ENCODE measurements at places on chromosomes 2 and 18.
A peak's percentile ranks its signal among the peaks of the same experiment; 100 is the strongest.

- no peak for DNase-seq
Observed at GRCh38 chr18:74453016-74453566, 4.0 kb downstream of the DIPK1C start.

GRCh38 chr18:74963820-74964446 is 245.0 kb downstream of the PTGR3 start:
- no peak for DNase-seq

GRCh38 chr2:1480671-1481076 is 67.4 kb downstream of the TPO start:
- DNase-seq, result no peak

DNA sequence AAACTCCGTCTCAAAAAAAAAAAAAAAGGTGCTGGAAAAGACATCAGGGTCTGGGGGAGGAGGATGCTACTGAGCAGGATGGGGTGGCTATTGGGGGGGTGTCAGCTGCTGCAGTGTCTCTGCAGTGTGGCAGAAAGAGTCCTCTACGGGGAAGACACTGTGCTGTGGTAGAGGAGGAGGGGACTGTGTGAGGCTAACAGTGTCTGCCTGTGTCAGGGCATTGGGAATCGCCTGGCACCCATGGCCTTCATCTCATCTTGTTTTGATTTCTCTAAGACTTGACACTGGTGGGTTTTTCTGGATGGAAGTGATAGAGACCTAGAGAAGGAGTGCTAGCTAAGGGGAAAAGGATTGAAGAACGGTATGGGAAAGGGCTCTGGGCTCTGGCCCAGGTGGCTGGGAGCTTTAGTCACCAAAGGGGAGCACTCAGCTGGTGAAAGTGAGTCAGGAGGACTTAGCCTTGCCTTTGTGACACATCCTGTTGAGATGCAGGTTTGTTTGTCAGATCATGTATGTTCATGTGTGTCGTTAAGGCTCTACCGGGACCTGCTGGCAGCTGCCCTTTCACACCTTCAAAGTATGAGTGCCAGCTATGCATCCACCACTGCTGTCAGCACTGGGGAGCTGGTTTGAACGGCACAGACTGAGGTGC is 58.0 kb downstream of the FARP2 start:
- no peak for DNase-seq

DNA sequence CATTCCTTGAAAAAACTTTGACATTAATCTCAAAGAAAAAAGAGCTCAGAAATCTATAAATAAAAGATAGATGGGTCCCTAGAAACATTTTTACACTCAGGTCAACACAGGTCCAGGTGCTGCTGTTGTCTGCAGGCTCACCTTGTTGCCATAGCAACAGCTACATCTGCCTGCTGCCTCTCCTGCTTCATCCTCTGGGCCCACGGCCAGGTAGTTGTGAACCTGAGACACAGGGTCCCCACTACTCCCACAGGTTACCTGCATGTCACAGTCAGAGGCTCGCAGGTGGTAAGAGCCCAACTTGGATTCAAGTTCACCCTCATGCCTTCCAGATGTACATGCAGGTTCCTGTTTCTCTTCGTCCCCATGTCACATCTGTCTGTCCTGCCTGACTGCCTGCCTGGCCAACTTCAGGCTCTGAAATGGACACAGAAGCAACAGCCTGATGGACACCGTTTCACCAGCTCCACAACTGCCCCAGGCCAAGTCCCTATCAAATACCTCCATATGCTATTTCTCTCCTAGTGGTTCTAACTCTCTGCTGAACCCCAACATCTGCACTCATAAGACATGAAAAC is 88.3 kb upstream of the SALL3 start:
- no peak for DNase-seq

DNA sequence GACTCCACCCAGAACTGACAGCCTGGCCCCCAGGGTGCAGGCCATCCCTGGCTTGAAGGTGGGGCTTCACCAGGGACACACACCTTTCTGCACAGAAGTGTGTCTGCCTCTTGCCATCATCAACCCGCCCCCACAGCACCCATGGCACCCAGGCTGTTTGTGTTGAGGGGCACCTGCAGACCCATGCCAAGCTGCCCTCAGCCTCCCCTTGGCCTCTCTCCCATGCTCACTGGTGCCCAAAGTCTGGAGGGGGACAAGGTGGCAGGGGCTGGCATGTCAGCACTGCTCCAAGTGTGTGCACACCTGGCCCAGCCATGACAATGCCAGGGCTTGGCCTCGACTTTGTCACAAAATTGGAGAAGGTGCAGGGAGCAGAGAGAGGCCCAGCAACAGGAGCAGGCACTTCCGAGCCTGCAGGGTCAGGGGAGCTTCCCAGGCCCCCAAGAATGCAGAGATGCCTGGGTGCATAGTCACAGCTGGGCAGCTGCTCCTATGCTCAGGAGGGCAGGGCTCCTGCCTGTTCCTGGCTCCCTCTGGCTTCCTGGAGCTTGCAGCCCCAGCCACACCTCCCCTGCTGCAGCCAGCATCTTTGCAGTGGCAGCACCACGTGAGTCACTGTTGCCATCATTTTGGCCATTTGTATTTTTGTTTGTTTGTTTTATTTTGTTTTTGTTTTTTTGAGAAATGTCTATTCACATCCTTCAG is 280.6 kb upstream of the UBE2E3 start:
- DNase-seq, result no peak

DNA sequence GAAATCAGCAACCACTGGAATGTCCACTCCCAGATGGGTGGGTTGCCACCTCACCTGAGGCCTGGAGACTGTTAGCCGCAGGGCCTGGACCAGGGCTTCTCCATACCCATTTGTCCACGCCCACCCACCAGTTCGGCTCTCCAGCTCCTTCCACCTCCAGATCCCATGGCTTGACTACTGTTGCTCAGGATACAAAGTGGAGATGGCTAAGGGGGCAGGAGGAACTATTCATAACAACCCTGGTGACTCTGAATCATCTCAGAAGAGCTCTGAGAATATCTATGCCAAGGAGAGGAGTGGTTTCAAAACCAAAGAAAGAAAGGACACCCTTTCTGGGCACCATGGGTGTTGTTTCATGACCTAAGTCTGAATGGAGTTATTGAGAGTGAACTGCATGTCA is 145.8 kb downstream of the LAMA3 start:
- peak; percentile 41 for DNase-seq

GRCh38 chr2:233851169-233851568 is 3.2 kb downstream of the HJURP start:
- no peak for DNase-seq

DNA sequence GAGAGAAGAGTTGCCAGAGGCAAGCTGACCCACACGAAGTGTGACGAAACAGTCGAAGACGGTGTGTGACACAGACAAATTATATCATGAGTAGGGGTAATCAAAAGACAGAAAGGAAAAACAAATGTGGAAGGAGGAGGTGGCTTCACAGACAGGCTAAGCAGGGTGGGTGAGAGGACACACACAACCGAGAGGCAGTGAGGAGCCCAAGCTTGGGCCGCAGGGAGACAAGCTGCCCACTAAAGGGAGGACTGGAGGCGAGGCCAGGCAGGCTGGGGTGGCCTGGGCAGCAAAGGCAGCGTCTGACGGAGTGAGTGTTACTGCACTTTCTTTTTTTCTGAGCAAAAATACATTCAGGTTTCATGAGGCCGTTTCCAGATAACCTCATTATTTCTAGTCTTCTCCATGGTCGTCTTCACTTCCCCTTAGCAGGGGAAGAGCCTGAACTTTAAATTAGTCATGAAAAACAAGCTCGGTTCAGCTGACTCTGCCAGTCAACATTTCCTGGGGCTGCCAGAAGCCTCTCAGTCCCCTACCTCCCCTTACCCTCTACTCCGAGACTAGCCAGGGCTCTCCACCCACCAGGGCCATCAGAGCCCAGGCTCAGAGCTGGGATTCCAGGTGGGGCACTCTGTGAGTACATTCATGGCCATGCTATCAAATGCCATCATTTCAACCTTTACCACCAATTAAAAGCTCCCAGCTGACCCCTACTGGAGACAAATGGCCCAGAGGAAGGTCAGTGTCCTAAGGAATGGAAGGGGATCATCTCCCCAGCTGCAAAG is 13.8 kb upstream of the ZFP36L2 start:
- no peak for DNase-seq

DNA sequence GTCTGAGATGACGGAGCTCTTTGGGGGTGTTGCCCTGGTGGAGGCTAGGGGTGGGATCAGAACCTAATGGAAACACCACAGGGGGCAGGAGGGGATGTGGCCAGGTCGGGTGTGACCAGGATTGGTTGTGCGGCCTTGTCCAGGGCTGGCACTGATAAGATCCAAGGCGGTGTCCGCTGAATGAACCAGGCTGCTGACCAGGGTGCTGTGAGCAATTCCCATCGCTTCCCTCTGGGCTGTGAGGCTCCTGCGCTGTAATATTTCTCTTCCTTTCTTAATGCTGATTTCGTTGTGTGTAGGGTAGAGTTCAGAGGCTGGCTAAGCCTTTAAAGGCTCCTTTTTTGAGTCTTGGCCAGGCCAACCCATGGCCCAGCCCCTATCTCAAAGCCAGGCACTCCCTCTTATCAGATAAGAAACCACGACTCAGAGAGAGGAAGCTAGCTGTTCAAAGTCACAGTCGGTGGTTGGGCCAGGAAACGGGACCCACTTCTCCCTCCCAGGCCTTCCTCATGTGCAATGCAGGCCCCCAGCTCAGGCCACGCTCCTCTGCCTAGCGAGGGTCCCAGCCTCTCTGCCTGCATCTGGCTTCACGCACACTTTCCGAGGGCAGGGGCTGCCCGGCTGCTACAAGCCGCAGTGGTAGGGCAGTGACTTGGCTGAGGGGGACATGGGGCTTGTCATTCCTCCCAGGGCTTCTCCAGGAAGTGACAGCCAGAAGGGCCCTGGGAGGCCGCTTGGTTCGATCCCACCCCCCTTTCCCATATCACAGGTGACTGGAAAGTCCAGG is 26.0 kb upstream of the FOSL2 start:
- DNase-seq, result no peak

DNA sequence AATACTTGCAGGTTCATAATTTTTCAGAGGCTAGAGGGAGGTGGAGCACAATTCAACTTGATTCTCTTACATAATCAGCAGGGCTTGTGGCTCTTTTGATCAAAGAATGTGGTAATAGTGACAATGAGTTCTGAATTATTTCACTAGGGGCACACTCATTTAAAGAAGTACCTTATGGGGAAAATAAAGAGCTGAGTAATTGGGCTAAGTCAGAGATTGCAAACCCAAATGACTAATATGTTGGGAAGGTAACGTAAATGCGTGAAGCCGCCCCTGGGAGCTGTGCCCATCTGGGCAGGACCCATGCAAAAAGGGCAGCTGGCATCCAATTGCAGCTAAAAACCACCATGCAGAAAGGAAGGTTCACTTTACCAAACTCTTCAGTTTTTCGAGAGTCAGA is 35.3 kb downstream of the NCKAP5 start:
- DNase-seq, result peak; percentile 76

DNA sequence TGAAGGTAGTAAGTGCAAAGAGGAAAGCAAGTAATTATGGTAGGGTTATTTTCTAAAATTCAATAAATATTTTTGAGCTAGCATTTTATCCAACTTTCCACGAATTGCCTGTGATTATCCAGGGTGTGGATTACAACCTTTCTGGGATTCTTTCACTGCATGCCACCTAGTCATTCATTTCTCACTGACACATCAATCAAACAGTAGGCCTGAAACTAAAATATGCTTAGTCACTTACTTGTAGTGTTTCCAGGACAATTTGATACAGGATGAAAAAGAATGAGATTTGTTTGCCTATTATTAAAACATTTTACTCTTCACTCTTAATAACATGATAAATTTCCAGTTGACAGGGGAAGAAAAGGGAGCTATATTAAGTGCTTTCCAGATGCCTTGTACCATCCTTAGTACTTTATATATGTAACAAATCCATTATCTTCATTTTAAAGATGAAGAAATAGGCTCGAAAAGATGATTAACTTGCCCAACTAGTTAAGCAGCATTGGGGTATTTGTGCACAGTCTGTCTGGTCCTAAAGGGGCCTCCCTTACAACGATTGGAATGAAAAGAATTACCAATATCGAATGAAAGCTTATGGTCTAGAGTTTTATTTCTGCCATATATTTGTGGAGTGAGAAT is 70.4 kb downstream of the KCTD1 start:
- DNase-seq, result no peak

- DNase-seq, result peak; percentile 44
Observed at GRCh38 chr2:171807831-171808393, 86.1 kb downstream of the SLC25A12 start.

GRCh38 chr18:27428120-27428519 is 243.0 kb upstream of the CHST9 start:
- no peak for DNase-seq

DNA sequence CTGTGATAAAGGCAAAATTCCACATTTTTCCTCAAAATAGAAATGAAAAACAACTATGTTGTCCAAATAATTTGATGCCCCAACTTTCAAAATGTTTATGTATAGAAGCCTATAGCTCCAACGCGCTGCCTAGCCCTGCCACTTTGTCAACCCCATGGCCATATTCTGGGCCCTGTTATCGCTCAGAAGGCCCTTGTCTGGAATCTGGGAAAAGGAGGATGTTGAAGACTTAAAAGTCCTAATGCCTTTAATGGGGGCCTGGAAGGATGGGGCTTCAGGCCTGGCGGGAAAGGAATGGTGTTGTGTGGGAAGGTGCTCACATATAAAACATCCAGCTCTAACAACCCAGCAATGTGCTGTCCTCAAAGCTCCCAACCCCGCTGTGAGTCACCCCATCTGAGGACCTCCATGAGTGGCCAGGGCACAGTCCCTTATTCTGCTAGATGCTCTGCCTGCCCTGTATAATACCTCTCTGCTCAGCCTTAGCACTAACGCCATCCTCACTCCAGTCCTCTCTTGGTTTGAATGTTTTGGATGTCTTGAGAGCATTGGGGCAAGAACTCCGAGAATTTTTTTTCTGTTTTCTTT is 86.0 kb downstream of the ACSL3 start:
- no peak for DNase-seq

- no peak for DNase-seq
Observed at GRCh38 chr18:75915941-75916623, 488.6 kb upstream of the SMIM21 start.

DNA sequence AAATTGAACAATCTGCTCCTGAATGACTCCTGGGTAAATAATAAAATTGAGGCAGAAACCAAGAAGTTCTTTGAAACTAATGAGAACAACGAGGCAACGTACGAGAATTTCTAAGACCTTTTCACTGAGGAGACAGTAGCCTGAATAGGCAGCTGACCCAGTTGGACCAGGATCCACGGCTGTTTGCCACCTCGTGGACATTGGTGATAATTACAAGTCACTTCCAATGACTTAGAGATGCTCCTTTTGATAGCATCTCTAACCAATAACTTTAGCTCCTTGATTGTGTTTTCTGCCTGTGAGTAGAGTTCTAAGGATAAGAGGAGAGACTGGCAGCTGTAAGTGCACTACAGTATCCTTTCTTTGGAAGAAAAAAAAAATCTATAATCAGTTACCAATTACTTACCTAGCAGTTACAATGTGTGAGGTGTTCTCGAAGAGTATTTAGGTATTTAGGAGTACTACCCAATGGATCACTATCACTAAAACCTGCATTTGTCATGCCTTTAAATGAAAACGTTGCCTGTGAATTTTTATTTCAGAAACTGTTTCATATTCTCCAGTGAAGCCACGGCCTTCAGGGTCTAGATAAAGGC is 31.3 kb upstream of the CNTNAP5 start:
- no peak for DNase-seq

DNA sequence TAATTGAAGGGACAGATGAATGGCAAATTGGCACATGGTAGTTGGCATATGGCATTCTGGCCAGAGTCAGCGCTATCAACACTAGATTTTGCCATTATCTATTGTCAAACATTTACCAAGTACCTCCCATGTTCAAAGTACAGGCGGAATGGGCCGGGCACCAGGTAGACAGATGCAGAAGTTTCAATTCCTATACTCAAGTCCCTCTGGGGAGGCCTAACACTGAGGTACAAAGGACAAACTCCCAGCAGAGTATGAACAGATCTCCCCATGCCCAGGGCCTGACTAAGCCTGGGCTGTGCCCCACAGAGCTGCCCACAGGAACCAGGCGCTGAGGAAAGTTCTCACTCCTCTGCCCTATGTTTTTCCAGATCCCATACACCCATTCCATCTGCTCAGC is 257.5 kb upstream of the KLHL29 start:
- DNase-seq, result no peak
